ENCODE measurements at places on chromosomes 12 and 14.

DNA sequence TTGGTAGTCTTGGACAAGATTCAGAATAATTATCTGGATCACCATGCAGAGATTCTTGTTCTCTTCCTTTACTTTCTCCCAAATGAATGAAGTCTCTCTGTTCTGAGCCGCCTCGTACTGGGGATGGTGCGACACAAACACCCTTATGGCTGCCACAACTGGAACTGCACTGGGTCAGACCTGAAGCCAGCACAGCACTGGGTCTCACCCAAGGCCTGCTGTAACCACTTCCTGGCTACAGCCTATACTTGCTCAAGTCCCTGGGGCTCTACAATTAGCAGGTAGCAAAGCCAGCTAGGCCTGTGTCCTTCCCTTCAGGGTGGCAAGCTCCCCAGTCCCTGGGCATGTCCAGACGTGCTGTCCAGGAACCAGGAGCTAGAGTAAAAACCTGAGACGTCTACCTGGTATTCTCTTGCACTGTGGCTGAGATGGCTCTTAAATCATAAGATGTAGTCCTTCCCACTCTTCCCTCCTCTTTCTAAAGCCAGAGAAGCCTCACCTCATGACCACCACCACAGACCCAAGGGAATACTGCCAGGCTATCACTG is 27.6 kb downstream of the IFNG start:
- no peak for DNase-seq

DNA sequence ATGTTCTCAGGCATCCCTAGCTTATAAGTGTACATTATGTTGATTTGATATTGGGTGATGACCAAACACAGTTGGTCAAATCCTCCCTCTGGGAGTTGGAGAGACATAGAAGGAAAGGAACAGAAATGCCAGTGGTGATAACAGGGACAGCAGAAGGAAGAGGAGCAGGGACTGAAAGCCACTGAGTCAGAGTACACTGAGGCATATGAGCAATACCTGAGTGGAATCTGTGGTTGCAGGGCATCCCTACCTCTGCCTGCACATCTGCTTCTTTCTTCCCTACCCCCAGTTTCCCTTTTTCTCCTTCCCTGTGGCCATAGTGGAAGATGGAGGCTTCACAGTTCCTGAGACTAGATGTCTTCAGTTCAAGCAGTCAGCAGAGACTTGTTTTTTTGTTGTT is 44.9 kb downstream of the BICD1 start:
- no peak for DNase-seq

- no peak for DNase-seq
These were observed 38.0 kb downstream of the RIMBP2 start for GRCh38 chr12:130677957-130678558.

DNA sequence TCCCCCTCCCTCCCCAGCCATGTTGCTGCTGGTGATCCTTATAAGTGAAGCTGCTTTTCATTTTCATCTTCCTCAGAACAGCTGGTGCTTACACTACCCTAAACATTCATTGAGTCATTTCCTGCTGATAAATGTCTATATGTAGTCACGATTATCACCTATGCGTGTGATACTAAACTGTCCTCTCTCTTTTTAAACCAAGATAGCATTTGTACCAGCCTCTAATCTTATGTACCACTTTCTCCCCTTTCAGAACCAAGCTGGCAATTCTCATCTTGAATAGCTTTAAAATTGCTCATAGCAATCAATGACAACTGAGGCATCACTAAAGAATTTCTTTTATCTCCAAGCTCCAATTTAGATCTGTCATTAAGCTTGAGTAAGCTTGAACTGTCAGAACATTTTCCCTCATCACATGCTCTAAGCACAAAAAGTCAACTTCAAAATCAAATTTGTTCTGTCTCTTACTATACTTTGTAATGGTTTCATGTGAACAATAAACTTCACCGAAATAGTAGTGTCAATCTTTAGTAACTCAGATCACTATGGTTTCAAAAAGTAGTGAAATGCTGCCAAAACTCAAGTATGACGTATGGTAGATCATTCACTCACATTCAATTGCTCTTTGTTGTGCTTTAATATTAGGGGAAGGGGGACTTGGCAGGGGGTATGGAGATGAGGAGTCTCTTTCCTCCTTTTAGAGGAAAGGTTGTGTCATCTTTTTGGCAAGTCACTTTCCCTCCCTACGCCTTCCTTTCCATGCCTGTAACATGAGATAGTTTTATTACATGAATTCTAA is 178.1 kb upstream of the NOVA1 start:
- no peak for DNase-seq

- no peak for DNase-seq
These were observed 1170.7 kb downstream of the BCL11B start for GRCh38 chr14:98101323-98101722.

GRCh38 chr12:120668868-120669840 is 17.8 kb upstream of the MLEC start:
- no peak for DNase-seq

DNA sequence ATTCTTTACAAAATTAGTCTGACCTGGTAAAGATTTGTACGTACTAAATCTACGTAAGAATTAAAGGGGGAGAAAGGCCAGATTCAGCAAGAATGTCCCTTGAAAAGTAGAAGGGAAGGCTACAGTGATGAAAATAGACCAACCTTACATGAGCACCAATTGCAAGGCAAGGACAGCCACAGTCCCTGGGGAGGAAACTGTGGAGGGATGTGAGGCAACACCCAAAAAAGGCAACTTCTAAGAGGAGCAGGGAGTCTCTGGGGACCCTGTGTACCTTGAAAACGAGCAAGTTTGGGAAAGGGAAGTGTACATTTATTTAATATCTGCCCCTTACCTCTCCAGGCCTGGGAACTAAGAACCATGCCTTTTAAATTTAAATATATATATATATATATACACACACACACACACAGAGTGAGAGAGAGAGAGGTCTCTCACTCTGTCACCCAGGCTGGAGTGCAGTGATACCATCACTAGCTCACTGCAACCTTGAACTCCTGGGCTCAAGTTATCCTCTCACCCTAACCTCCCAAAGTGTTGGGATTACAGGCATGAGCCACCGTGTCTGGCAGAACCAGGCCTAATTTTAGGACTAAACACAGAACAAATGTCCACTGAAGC is 56.4 kb downstream of the TMCC3 start:
- DNase-seq, result no peak

- no peak for DNase-seq
These were observed 21.2 kb downstream of the TMED10 start for GRCh38 chr14:75155169-75155568.

- no peak for DNase-seq
These were observed 53.1 kb downstream of the SIX6 start for GRCh38 chr14:60561845-60562746.

GRCh38 chr14:103022685-103023044 is 34.7 kb downstream of the CDC42BPB start:
- no peak for DNase-seq

DNA sequence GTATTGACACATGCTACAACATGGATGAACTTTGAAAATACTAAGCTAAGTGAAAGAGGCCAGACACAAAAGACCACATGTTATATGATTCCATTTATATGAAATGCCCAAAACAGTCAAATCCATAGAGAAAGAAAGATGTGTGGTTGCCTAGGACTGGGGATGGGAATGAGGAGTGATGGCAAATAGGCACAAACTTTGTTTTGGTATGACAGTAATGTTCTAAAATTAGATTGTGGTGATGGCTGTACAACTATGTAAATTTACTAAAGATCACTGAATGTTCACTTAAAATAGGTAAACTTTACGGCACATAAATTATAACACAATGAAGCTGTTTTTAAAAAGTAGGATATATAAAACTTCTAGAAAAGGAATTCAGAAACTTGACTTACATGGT is 41.7 kb downstream of the PPP1R13B start:
- no peak for DNase-seq

GRCh38 chr14:89514601-89515000 is 97.6 kb upstream of the FOXN3 start:
- no peak for DNase-seq

- DNase-seq, result no peak
These were observed 1.0 kb upstream of the ACACB start for GRCh38 chr12:109115404-109115757.

DNA sequence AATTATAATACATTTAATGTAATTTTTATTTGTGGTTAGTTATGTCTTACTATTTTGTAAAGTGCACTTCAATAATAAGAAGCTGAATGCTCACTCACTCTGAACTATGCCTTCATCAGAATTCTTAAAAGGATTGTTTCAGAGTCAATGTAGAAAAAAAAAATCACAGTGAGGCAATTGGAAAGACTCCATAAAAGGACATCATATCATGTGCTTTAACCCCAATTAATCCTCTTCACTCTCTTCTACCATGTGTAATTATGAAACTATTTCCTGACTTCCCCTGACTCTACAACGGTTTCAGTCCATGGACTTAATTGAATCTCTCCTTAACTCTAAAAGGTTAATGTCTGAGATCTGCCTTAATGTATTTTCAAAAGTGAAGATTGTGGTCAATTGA is 250.4 kb upstream of the ALG10 start:
- no peak for DNase-seq

- DNase-seq, result no peak
These were observed 51.0 kb downstream of the KCNMB4 start for GRCh38 chr12:70417121-70417520.

DNA sequence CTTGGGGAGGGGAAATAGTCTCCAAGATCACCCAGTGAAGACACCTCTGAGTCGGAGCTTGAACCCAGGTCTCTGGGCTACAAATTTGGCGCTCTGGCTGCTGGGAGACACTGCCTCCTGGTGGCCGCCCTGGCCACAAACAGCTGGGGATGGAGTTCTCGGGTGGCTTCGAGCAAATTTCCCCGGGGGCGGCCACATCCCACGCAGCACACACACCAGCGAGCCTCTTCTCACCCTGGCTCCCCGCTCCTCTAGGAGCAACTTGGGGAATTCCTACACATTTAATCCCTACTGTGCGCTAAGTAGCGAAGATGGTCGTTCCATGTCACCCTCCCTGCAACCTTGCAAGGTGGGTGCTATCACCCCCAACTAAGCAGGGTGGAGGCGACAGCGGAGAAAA is 66.2 kb upstream of the BEGAIN start:
- no peak for DNase-seq

DNA sequence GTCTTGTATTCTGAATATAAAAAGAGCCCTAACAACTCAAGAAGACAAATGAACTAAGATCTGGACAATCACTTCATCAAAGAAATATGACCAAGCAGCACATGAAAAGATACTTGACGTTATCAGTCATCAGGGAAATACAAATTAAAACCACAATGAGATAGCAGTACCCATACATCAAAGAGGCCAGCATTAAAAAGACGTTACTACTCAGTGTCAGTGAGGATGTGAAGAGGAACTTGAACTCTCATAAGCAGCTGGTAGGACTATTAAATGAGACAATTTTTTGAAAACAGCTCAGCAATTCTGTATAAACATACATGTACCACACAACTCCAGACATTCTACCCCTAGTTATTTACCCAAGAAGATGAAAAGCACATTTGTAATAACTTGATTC is 55.9 kb downstream of the FERMT2 start:
- no peak for DNase-seq

GRCh38 chr12:27297566-27297965 is 35.1 kb upstream of the BMAL2 start:
- DNase-seq, result no peak

- no peak for DNase-seq
These were observed 146.4 kb upstream of the BTG1 start for GRCh38 chr12:92292016-92292415.

GRCh38 chr14:103533137-103533998 is 4.4 kb downstream of the TRMT61A start:
- no peak for DNase-seq

DNA sequence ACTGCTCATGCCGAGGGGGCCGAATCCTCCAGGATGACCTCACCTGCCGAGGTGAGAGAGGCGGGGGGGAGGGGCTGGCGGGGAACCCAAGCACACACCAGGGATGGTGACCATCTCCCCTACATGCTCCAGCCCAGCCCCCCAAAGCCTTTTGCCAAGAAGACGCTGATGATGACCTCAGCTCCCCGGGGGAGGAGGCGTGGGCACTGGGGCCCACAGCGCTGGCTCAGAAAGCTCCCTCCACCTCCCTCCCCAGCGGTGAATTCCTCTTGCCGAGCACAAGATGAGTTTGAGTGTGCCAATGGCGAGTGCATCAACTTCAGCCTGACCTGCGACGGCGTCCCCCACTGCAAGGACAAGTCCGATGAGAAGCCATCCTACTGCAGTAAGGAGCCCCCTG is 23.7 kb upstream of the NXPH4 start:
- DNase-seq, result no peak

DNA sequence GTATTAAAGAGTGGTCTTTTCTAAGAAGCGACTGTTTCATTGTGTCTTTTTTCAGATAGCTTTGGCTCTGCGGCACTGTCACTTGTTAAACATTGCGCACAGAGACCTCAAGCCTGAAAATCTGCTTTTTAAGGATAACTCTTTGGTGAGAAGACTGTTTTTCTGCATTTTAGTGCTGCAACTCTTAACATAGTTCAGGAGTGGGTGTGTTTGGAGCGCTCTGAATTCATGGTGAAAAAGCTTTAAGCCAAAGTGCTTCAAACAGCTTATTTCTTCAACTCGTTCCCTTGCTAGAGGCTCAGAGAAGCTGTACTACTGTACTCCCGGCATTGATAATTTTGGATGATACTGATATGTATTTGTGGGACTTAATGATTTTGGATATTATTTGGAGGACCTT is 28.2 kb downstream of the MAPKAPK5 start:
- no peak for DNase-seq

DNA sequence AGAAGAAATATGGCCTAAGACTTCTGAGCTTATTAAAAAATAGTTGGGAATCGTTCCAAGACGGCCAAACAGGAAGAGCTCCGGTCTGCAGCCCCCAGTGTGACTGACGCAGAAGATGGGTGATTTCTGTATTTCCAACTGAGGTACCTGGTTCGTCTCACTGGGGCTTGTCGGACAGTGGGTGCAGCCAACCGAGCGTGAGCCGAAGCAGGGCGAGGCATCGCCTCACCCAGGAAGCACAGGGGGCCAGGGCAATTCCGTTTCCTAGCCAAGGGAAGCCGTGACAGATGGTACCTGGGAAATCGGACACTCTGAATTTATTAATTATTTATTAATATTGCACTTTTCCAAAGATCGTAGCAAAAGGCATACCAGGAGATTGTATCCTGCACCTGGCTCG is 857.8 kb downstream of the C12orf50 start:
- DNase-seq, result no peak

GRCh38 chr12:111975161-111975931 is 37.6 kb downstream of the TMEM116 start:
- no peak for DNase-seq

DNA sequence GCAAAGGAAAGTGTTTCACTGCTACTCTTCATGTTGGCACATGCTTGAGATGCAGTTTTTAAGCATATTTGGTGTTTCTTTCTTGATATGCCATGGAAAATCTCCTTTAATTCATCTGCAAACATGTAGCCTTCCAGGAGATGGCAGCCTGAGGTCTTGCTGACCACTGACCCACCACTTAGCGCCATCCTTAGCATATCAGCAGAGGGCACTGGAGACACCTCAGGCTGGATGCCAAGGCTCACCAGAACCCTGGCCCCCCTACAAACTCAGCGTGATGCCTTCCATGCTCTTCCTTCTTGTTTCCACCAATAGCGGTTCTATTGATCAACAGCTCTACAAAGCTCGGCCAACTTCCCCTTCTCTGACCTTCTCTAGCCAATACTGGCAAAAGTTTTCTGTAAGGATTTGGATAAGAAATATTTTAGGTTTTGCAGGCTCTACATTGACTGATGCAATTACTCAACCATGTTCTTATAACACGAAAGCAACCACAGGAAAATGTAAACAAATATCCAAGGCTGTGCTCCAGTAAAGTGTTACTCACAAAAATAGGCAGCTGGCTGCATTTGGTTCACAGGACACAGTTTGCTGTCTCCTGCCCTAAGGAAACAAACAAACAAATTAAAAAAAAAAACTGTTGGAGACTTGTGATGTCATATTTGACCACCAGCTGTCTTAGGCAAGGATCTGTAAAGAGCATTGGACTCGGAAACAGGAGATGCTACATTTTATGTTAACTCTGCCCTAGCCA is 209.7 kb downstream of the SLC15A4 start:
- DNase-seq, result no peak

Data from stimulated activated CD8-positive, alpha-beta memory T cell treated with anti-CD3 and anti-CD28 coated beads, Interleukin-7, amount 100 ng/mL, for 4 hours (primary cell).